ENCODE measurements at places on chromosomes 2 and 18.

GRCh38 chr2:201984333-201984732, 49.3 kb upstream of the FZD7 start:
- H3K4me1 ChIP-seq, result peaks cover 10% of the 10 kb centered on the region
- no peaks in the 10 kb centered on the region for H3K27me3 ChIP-seq
- H3K4me3 ChIP-seq, result no peak overlapping the region
- no peaks in the 10 kb centered on the region for H3K36me3 ChIP-seq

DNA sequence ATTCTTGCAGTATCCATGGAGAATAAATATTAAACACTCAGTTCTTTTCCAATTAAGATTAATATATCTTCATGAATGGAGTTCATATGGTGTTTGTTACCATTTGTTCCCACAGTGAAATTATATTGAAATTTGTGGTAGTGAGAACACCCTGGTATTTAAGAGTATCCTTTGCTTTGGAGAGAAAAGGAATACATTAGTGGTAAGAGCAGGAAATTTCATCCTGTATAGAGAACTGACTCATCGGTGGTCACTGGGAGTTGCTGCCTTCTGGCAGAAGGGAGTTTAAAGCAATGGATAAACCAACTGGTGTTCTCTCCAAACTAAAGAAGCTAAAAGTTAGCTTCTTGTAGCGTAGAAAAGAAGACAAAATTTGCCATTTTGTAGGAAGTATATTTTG, 107.3 kb downstream of the MYO1B start:
- H3K27ac ChIP-seq, result no peak overlapping the region
- no peaks in the 10 kb centered on the region for H3K4me1 ChIP-seq
- no peak for DNase-seq
- H3K36me3 ChIP-seq, result no peaks in the 10 kb centered on the region
- H3K27me3 ChIP-seq, result no peaks in the 10 kb centered on the region
- no peak overlapping the region for H3K4me3 ChIP-seq

DNA sequence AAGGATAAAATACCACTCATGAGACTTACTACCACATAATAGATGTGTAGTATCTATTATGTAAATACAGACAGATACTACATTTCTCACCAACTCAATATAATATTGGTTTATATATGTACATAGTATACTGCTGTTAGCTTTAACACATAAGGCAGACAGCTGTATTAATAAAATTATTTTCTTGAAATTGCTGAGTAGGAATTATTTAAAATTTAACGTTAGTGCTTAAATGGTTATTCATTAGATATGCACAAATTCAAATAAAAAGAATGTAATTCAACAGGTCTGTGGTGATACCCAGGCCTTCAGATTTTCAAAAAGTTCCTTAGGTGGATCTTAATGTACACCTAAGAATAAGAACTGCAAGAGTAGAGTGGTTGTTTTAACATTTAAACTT, 59.0 kb downstream of the PRPF40A start:
- no peaks in the 10 kb centered on the region for H3K27me3 ChIP-seq
- DNase-seq, result no peak
- H3K4me3 ChIP-seq, result no peak overlapping the region
- H3K4me1 ChIP-seq, result no peaks in the 10 kb centered on the region
- no peak overlapping the region for H3K27ac ChIP-seq
- H3K36me3 ChIP-seq, result peaks cover 10% of the 10 kb centered on the region

DNA sequence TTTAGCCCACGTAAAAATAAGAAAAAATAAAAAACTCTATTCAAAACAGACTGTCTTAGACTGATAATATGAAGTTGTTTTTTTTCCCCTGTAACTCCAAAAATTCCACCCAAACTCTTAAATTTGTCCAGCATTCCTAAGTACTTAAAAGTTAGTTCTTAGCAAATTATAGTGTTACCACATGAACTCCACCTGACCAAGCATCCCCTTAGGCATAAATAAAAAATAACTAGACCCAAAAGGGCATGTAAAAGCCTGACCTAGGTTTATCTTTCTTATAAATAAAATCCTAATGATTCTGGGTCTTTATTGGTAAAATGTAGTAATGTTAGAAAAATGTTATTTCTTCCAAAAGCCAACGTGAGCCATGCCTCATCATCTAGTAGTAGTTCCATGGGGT, 54.3 kb downstream of the TTC21B start:
- H3K27me3 ChIP-seq, result no peaks in the 10 kb centered on the region
- no peak for DNase-seq
- no peaks in the 10 kb centered on the region for H3K36me3 ChIP-seq
- no peak overlapping the region for H3K4me3 ChIP-seq

DNA sequence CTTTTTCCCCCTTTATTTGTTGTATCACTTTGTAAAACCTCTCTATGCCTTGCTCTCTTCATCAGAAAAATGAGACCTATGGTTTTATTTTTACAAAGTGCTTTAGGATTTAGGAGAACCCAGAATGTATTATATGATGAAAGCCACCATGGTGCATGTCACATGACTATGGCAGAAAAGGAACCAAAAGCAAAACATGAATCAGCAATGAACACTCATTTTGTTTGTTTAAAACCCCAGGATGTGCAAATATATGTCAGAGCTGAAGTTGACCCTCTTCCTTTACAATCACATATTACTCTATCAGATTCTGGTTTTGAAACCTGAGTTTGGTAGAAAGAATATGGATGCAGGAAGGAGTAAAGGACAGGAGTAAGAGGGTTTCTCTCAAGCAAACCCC, 70.0 kb downstream of the FIGN start:
- H3K4me3 ChIP-seq, result no peak overlapping the region
- no peaks in the 10 kb centered on the region for H3K27me3 ChIP-seq
- no peak overlapping the region for H3K27ac ChIP-seq
